Suppressor macrophage (primary cell): ENCODE measurements at places on chromosomes 5 and 9.

DNA sequence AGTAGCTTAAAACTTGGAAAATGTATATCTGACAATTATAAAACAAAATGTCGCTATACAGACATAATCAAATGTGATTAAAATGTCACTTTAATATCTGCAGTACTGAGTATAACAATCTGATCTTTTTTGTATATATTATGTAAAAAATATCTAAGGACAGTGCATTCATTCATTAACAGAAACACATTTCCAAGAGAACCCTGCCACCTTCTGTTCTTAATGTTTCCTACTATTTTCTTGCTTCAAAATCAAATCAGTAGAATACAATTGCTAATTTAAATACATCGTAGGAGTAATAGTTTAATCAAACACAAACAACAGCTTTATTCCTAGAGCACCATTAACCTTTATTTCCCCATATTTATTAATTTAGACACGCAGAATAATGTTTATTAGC lies 142.6 kb upstream of the ST8SIA4 start:
- peak; percentile 16 for DNase-seq

DNA sequence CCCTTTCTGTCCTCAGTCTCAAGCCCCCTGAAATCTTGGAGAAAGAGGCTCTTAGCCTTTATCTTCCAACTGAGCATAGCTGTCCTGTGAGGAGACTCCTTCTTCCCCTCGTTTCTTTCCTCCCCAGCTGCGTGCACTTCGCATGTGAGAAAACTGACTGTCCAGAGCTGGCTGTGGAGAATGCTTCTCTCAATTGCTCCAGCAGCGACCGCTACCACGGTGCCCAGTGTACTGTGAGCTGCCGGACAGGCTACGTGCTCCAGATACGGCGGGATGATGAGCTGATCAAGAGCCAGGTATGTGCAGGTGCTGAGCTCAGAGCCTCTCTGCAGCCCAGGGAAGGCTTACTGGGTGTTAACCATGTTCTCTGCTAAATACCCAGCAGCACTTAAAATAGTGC lies 190.8 kb downstream of the PAPPA start:
- DNase-seq = no peak

GRCh38 chr5:134100283-134101091 lies 14.0 kb upstream of the TCF7 start:
- DNase-seq = no peak

- DNase-seq = no peak
These were observed 4.5 kb downstream of the GSN start for GRCh38 chr9:121272401-121272948.

DNA sequence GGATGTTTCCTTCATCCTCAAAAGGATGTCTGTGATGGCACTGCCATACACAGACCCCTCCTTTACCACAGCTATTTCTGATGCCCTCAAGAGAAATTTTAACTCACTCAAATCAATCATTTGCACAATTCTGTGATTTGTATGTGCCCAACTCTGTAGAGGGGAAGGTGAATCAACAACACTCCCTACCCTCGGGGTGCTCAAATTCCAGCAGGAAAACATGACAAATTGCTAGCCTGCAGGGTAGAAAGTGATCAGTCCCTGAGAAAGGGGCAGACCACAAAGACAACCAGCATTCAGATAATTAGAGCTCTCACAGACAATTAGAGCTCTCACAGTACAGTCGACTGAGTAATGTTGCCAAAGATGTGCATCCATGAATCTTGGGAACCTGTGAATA lies 45.3 kb upstream of the FOXE1 start:
- no peak for DNase-seq

- DNase-seq = no peak
These were observed 55.0 kb upstream of the SLC46A2 start for GRCh38 chr9:112945620-112946208.
